Activated naive CD4-positive, alpha-beta T cell treated with anti-CD3 and anti-CD28 coated beads, Interleukin-2, amount 10 ng/mL, durations not matched to agents 7 days and 5 days (primary cell): ENCODE measurements at places on chromosomes 2 and 18.

- H3K27ac ChIP-seq: no peak overlapping the region
- no peaks in the 10 kb centered on the region for H3K36me3 ChIP-seq
- no peak for DNase-seq
- no peaks in the 10 kb centered on the region for H3K4me1 ChIP-seq
Measured at GRCh38 chr2:209141142-209141541, 282.7 kb upstream of the MAP2 start.

GRCh38 chr2:55090702-55091101 lies 40.5 kb upstream of the RTN4 start:
- no peak overlapping the region for H3K4me3 ChIP-seq
- peaks cover 13% of the 10 kb centered on the region for H3K4me1 ChIP-seq
- peaks cover 3% of the 10 kb centered on the region for H3K27me3 ChIP-seq
- no peak overlapping the region for H3K27ac ChIP-seq
- no peaks in the 10 kb centered on the region for H3K36me3 ChIP-seq

DNA sequence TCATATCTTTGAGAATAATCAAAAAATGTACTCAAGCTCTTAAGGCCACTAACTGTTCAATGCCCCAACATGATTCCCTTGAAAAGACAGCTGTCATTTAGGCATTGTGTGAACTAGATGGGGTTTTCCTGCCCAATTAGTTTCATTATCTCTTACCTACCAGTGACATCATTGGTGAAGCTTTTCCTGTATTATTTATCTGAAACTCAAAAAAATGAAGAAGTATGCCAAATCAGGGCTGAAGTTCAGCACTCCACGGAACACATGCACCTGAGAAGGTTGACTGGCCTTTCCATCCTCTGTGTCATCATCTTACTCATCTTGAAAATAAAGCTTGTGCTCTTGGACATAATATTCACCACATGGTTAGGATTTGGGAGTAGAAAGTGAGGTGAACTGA lies 126.4 kb downstream of the TXNL1 start:
- no peaks in the 10 kb centered on the region for H3K27me3 ChIP-seq
- DNase-seq: no peak
- H3K4me3 ChIP-seq: no peak overlapping the region
- no peak overlapping the region for H3K27ac ChIP-seq

DNA sequence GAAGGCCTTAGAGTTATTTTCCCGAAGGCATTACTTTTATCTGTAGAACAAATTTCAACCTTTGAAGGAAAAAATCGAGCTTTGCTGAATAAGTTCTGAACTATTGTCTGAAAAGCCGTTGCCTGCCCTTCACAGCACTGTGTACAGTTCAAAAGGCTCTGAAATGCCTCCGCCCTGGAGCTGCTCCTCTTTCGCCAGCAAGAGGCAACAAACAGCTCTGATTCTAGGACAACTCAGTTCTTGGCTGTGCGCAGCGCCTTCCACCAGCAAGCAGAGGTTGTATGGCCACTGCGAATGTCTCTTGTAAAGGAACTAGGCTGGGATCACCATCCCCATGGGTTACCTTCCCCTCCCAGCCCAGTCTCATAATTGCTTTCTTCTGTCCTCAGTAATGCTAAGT lies 308.5 kb downstream of the GBX2 start:
- no peaks in the 10 kb centered on the region for H3K4me1 ChIP-seq
- no peak for DNase-seq
- H3K27ac ChIP-seq: no peak overlapping the region
- H3K27me3 ChIP-seq: peaks cover 9% of the 10 kb centered on the region
- H3K4me3 ChIP-seq: no peak overlapping the region

DNA sequence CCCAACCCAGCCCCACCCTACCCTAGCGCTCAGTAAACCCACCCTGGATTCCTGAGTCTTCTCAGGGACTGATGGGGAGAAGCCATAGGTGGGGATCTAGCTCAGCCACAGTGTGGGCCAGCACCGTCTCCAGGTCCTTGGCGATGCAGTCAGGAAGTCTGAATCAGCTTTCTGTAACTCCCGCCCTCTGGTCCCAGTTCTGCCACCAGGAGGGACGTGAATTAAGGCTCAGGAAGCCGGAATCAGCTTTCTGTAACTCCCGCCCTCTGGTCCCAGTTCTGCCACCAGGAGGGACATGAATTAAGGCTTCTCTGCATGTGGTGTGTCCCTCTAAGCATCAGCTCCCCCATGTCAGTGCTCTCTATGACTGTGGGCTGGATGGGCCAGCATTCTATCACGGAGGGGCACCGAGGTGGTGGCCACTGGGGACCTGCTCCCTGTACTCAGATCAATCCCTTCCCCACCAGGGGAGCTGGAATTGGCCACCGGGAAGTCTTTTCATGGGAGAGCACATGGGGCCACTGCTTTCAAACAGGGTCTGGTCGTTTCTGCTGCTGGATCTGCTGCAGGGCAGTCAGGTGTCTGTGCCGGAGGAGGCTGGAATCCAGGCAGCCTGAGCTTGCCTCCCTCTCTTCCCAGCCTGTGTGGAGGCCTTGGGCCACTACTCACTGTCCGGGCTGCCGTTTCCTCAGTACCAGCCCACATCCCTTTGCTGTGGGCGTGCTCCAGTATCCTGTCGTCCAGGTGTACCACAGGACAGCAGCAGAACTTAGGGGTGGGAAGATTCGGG lies 24.7 kb downstream of the ASB18 start:
- no peak overlapping the region for H3K27ac ChIP-seq
- no peak overlapping the region for H3K4me3 ChIP-seq

DNA sequence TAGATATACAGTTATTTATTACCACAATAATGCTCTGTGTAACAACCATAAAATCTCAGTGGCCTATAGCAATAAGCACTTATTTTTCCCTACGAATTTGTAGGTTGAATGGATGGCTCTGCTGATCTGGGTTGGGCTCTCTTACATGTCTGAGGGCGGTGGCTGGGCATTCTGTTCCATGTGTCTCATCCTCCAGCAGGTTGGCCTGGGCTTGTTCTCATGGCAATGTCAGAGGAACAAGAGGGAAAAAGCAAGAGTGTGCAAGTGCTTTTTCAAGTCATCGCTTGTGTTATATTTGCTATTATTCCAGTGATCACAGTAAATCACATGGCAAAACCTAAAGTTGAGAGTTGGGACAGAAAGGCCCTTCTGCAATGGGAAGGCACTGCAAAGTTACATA lies 30.4 kb upstream of the MYO3B start:
- H3K36me3 ChIP-seq: no peaks in the 10 kb centered on the region
- no peak overlapping the region for H3K27ac ChIP-seq
- peaks cover 6% of the 10 kb centered on the region for H3K27me3 ChIP-seq
- H3K4me3 ChIP-seq: no peak overlapping the region

GRCh38 chr2:32683520-32684086 lies 55.8 kb downstream of the TTC27 start:
- no peak overlapping the region for H3K27ac ChIP-seq
- H3K4me3 ChIP-seq: no peak overlapping the region
- H3K36me3 ChIP-seq: peaks cover 11% of the 10 kb centered on the region
- no peaks in the 10 kb centered on the region for H3K27me3 ChIP-seq
- no peak for DNase-seq
- no peaks in the 10 kb centered on the region for H3K4me1 ChIP-seq

DNA sequence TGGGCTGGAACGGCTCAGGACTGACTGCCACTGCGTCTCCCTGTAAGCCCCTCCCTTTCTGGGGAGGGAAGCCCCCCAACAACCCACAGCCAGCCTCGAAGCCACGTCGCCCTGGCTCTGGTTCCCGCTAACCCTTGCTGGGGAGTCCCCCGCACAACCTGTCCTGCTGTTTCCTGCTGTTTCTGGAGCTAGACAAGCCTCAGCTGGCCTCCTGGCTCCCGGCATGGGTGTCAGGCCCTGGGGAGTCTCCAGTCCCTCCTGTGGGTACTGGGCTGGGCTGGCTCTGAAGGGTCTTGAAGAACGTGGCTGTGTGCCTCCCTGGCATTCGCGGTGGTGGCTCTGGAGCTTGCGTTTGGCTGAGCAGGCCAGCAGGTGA lies 20.9 kb downstream of the NFATC1 start:
- H3K36me3 ChIP-seq: peaks cover 21% of the 10 kb centered on the region
- H3K4me3 ChIP-seq: no peak overlapping the region
- no peaks in the 10 kb centered on the region for H3K27me3 ChIP-seq
- DNase-seq: no peak

- no peaks in the 10 kb centered on the region for H3K36me3 ChIP-seq
- peaks cover 27% of the 10 kb centered on the region for H3K4me1 ChIP-seq
- H3K27me3 ChIP-seq: peaks cover 6% of the 10 kb centered on the region
- DNase-seq: no peak
Measured at GRCh38 chr18:63947051-63947790, 1.9 kb upstream of the HMSD start.

DNA sequence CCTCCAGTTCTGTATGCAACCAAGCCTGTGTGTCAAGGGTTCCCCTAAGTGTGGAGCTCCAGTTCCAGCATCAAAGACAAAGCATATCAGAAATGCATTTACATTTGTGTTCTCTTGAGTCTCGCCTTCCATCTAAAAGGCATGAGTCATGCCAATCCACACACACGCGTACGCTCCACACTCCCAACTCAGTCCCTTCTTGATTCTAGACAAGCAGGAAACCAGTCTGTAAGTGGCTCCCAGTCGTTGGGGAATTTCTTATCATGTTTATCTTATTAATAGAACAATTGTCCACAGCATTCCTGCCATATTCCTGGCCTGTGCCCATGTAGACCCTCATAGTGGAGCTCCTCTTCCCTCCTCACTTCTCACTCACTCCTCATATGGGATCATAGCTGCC lies 86.4 kb upstream of the SLC35G4 start:
- no peaks in the 10 kb centered on the region for H3K36me3 ChIP-seq
- no peak overlapping the region for H3K27ac ChIP-seq
- H3K4me1 ChIP-seq: no peaks in the 10 kb centered on the region
- no peak for DNase-seq

- no peak for DNase-seq
- no peaks in the 10 kb centered on the region for H3K4me1 ChIP-seq
- H3K27ac ChIP-seq: no peak overlapping the region
Measured at GRCh38 chr2:162487816-162488215, 143.9 kb downstream of the GCA start.

GRCh38 chr2:186852508-186852907 lies 3.5 kb upstream of the ZSWIM2 start:
- DNase-seq: no peak
- peaks cover 11% of the 10 kb centered on the region for H3K4me1 ChIP-seq
- H3K36me3 ChIP-seq: no peaks in the 10 kb centered on the region

- peaks cover 17% of the 10 kb centered on the region for H3K27me3 ChIP-seq
- peak overlapping the region; percentile 87 for H3K27ac ChIP-seq
- H3K4me1 ChIP-seq: peaks cover 37% of the 10 kb centered on the region
- peak overlapping the region; percentile 98 for H3K4me3 ChIP-seq
Measured at GRCh38 chr2:8684878-8685696, 3.2 kb downstream of the ID2 start.

DNA sequence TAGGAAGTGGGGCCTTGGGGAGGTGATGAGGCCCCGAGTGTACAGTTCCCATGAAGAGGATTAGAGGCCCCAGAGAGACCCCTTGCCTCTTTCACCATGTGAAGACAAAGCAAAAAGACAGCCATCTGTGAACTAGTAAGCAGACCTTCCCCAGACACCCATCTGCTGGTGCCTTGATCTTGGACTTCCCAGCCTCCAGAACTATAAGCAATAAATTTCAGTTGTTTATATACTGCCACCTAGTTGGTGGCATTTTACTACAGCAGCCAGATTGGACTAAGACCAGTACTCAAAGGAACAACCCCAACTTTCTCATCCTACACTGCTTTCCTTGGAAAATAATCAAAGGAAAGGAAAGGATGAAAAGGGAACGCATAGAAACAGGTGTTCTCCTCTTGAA lies 27.9 kb upstream of the CREG2 start:
- DNase-seq: no peak
- H3K4me1 ChIP-seq: no peaks in the 10 kb centered on the region
- peaks cover 18% of the 10 kb centered on the region for H3K27me3 ChIP-seq
